Adrenal gland (tissue), 19 donors: ENCODE measurements at places on chromosomes 16 and 17. TPM values are rescaled to one million over a fixed set of nuclear protein-coding genes. Genes with fewer than 3 reads are reported as not detected.

The BHLHA9 gene
- not detected for polyA plus RNA-seq

- H3K36me3 ChIP-seq, result peaks cover 21% of the 10 kb centered on the region
- H3K27ac ChIP-seq, result peak overlapping the region; percentile 97
- H3K4me1 ChIP-seq, result peaks cover 14% of the 10 kb centered on the region
- H3K27me3 ChIP-seq, result no peaks in the 10 kb centered on the region
- H3K4me3 ChIP-seq, result peak overlapping the region; percentile 60
- peak; percentile 49 for DNase-seq
Measured at GRCh38 chr17:75047398-75048098, 523 bp downstream of the KCTD2 start.

DNA sequence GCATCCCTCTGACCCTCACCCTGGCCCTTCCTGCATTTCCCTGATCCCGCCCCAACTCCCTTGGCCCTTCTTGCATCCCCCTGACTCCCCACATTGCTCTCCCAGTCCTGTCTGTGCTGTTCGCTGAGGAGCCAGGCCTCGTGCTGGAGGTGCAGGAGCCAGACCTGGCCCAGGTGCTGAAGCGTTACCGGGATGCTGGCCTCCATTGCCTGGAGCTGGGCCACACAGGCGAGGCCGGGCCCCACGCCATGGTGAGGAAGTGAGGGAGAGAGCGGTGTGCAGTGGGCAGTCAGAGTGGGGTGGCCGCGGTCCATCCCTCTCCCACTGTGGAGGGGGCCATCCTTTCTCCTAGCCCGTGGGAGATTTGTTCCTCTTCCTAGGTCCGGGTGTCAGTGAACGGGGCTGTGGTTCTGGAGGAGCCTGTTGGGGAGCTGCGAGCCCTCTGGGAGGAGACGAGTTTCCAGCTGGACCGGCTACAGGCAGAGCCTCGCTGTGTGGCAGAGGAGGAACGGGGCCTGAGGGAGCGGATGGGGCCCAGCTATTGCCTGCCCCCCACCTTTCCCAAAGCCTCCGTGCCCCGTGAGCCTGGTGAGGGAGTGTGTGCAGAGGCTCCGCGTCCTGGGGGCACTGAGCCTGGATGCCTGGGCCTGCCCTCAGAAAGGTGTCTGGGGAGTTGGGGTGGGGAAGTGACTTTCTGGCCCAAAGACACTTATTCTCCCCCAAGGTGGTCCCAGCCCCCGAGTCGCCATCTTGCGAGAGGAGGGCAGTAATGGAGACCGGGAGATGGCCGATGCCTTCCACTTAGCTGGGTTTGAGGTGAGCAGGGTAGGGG, 17.8 kb downstream of the PFAS start:
- DNase-seq, result no peak
- peaks cover 57% of the 10 kb centered on the region for H3K36me3 ChIP-seq
- H3K27me3 ChIP-seq, result no peaks in the 10 kb centered on the region
- no peak overlapping the region for H3K27ac ChIP-seq
- H3K4me3 ChIP-seq, result no peak overlapping the region

The PTGES3L gene
- 0.61 TPM for polyA plus RNA-seq

DNA sequence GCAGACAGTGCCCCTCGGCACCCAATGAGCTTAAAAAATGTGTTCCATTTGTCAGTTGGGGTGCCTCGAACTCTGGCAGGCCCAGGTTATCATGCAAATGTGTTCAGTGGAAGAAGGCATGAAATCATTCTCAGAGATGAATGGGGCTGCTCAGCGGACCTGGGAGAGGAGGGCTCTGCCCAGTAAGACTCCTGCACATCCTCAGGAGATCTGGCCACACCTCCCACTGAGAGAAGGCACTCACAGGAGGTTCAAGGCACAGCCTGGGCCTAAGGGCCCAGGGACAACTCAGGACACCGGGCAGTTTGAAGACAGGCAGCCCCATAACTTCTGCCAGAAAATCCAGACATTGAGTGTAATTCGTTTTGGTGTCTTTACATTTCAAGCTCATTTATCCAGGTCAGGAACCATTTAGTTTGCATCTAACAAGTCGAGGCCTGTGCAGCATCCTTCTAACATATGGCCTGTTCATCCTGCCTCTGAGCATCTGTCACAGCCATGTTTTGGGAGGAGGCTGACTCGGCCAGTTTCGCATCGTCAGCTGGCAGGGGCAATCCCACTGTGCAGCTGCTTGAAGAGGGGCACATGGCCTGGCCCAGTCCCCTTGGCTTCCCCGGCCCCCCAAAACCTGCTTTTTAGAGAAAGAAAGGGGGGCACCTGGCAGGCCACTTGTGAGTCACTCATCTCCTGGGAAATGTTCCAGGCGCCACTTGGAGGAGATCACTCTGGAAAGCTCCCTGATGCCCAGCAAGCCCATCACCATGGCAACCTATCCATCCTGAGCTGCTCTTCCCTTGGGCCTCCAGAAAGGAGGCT, 31.2 kb upstream of the BCAR1 start:
- no peaks in the 10 kb centered on the region for H3K27me3 ChIP-seq
- DNase-seq, result no peak
- H3K4me3 ChIP-seq, result no peak overlapping the region
- no peak overlapping the region for H3K27ac ChIP-seq

DNA sequence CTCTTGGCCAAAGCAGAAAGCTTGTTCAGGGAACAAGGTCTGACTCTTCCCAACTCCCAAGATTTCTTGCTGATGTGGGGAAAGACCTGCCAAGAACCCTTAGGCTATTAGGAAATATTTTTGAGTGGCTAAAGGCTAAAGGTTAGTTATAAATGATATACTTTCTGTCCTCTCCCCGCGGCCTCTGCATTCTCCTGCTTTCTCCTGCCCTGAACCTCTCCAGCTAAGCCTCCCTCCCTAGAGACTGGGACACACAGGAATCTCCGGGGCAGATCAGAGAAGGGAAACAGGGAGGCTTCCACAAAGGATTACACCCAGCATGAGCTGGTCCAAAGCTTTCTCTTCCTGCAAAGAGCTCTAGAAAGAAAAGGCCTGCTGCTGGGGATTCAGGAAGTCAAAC, 2.3 kb downstream of the SLC43A2 start:
- no peaks in the 10 kb centered on the region for H3K36me3 ChIP-seq
- peaks cover 38% of the 10 kb centered on the region for H3K4me1 ChIP-seq
- no peak overlapping the region for H3K4me3 ChIP-seq
- DNase-seq, result no peak
- H3K27ac ChIP-seq, result no peak overlapping the region

DNA sequence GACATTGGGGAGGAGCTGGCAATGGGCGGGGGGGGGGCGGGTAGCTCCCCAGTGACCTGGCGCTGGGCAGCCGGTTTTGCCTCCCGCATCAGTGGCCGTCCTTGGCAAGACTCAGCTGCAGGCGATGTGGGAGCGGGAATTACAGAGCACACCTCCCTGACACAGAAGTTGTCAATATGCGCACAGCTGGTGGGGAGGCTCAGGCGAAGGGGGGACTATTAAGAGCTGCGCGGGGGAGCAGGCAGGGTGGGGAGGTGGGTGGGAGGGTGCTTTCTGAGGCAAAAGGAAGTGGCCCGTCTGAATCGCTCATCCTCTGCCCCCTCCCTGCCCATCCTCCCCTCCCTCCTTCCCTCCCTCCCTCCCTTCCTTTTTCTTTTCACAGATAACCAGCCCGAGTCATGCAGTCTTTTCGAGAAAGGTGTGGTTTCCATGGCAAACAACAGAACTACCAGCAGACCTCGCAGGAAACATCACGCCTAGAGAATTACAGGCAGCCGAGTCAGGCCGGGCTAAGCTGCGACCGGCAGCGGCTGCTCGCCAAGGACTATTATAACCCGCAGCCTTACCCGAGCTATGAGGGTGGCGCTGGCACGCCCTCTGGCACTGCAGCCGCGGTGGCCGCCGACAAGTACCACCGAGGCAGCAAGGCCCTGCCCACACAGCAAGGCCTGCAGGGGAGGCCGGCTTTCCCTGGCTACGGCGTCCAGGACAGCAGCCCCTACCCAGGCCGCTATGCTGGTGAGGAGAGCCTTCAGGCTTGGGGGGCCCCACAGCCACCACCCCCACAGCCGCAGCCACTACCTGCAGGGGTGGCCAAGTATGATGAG, 44.0 kb downstream of the SREBF1 start:
- DNase-seq, result peak; percentile 62
- H3K27me3 ChIP-seq, result no peaks in the 10 kb centered on the region
- H3K4me3 ChIP-seq, result no peak overlapping the region

The NPIPA7 gene
- 95.2 TPM for polyA plus RNA-seq

The ITGAX gene
- 3.7 TPM for polyA plus RNA-seq

The ATP2A1 gene
- polyA plus RNA-seq, result 0.88 TPM

The NPW gene
- polyA plus RNA-seq, result 1.3 TPM

The WDR90 gene
- polyA plus RNA-seq, result 162 TPM

The CNTD1 gene
- polyA plus RNA-seq, result 0.24 TPM

DNA sequence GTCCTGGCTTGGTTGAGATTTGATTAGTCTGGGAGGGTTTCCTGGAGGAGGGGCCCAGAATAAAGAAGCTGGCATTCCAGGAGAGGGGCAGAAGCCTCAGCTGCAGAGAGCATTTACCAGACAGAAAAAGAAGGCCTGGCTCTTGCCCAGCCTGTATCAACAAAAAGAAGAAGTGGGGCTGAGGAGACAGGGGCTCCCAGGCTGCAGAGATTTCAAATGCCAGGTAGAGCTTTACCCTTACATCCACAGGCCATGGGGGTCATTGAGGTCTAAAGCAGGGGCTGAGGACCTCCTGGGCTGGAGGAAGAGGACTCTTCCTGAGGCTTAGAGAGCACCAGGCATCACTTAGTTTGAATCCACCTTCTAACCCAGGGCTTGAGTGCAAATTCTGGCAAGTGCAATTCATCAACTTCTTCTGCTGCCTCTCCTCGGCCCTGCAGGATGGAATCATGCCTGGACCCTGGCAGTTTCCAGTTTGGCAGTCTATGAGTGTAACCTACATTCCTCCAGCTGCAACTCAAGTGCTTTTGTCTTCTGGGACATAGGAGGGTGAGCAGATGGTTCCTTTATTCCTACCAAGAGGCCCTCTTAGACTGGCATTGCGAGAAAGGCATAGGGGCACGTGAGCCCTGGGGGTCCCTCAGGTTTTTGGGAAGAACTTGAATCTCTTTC, 15.3 kb downstream of the CA7 start:
- no peak overlapping the region for H3K27ac ChIP-seq
- H3K4me1 ChIP-seq, result no peaks in the 10 kb centered on the region
- no peaks in the 10 kb centered on the region for H3K27me3 ChIP-seq
- no peak overlapping the region for H3K4me3 ChIP-seq

GRCh38 chr16:79847101-79847500, 246.6 kb upstream of the MAF start:
- H3K27ac ChIP-seq, result no peak overlapping the region
- DNase-seq, result no peak
- no peak overlapping the region for H3K4me3 ChIP-seq
- no peaks in the 10 kb centered on the region for H3K36me3 ChIP-seq
